ENCODE measurements at places on chromosomes 3 and 15.

DNA sequence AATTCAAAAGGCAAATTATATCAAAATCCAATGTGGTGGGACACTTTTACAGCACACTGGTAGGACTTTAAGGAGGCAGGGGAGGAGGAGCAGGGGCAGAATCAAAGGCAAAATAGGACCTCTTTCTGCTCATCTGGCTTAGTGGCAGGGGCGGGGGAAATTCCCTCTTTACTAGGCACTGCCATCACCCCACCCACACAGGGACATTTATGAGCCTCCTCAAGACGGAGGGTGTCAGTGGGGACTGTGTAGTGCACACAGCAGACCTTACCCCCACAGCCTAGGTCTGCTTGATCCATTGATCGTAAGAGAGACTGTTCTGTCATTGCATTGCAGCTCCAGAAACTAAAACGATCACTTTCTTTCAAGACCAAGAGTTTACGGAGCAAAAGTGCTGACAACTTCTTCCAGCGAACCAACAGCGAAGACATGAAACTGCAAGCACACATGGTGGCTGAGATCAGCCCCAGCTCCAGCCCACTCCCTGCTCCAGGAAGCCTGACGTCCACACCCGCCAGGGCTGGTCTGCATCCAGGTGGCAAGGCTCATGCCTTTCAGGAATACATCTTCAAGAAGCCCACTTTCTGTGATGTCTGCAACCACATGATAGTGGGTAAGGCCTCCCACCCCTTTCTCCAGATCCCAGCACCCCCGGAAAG is 62.9 kb downstream of the STAC start:
- DNase-seq: no peak

GRCh38 chr15:52292780-52293392 is 2.7 kb downstream of the MYO5C start:
- DNase-seq: peak; percentile 75

DNA sequence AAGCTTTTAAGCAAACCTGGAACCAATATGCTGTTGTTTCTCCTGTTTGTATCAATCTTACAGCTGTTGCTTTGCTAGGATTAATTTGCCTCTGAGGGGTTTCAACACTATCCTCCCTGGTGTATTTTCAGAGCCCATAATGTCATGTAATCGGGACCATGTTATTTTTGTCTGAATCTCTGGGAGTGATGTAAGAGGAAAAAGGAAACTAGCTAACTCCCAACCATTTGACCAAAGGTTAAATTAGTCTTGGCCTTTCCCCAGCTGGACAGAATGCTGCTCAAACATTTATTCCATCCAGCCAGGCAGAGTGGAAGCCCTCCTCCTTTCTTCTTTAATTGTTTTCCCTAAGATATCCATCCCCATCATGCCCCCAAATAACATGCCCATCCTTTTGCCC is 142.2 kb downstream of the ALDH1A2 start:
- no peak for DNase-seq

GRCh38 chr15:20355256-20355868 is 186.2 kb downstream of the GOLGA6L6 start:
- no peak for DNase-seq

DNA sequence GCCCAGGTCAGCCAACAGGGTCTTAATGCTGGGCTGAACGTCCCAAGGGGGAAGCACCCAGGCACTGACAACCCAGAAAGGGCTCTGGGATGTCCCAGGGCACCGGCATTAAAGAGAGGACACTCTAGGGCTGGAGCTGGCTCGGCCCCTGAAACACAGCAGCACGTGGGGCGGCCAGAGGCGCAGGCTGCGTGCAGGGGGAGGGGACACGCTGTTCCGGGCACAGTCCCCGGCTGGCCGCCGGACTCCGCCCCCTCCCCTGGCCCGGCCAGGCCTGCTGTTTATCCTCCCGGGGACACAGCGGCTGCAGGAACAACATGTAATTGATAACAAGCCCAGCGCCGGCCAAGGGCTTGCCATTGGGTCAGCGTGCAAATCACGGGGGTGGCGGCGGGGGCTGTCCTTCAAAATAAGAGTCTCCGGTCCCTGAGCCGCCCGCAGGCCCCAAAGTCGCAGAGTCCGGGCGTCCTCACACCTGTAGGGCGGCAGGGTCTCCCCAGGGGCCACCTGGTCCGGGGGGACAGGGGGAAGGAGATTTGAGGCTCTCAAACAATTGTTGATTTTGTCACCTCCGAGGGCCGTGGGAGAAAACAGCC is 1.3 kb downstream of the KLF15 start:
- peak; percentile 71 for DNase-seq

GRCh38 chr3:62601238-62602070 is 228.1 kb upstream of the FEZF2 start:
- DNase-seq: peak; percentile 56

DNA sequence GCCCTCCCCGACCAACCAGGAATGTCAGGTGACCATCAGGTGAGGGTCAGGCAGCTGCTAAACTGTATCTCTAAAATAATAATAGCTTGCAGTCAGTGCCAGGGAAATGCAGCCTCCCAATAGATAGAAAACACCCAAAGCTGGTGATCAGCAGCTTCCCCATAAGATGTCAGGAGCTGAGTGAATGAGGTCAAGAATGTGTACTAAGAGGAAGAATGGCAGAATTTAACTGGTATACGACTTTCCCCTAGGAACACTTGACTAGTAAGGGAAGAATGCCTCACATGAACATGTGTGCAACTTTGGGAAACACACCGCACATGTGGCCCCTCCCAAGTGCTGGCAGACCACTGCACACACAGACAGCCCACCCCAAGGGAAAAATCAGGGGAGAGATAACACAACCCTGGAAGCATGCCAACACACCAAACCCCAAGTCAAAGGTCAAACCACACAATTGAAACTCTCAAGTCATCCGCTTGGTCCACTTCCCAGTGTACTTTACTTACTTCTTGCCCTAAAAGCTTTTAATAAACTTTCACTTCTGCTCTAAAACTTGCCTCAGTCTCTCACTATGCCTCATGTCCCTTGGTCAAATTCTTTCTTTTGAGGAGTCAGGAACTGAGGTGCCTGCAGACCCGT is 806.5 kb downstream of the OTOL1 start:
- no peak for DNase-seq

GRCh38 chr15:43955140-43955539 is 128.3 kb downstream of the WDR76 start:
- DNase-seq: no peak

DNA sequence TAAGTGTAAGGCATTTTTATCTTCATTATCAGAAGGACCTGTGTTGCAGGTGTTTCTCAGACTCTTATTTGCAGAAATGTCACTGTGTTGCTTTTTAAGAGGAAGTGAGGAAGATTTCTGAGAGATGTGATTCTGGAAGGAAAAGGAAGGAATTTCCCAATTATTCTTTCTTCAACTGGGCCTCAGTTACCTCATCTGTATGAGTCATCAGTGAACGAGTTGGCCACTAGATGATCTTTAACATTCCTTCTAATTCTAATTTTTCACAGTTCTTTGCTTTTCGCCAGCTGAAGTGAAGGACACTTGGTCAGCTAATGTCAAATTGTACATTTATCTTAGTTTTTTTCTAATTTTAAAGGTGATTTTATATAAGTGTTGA is 28.9 kb downstream of the CLEC3B start:
- no peak for DNase-seq

DNA sequence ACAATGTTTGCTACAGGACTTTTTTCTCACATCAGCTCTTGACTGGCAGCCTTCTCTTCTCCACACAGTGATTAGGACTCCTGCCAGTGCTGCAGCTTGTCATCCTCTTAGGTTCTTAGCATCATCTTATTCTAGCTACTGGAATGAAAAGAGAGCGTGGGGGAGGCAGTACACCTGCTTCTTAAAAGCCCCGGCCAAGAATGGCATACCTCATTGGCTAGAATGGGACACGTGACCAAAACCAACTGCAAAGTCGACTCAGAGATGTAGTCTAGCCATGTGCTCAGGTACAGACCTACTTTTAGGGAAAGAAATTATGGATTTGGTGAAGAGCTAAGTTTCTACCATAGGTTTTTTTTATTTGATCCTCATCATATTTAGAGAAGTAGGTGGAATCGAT is 44.1 kb downstream of the RARB start:
- DNase-seq: no peak

- DNase-seq: no peak
Observed at GRCh38 chr3:31166249-31166885, 271.9 kb upstream of the GADL1 start.

GRCh38 chr3:70963431-70964275 is 619.9 kb downstream of the FOXP1 start:
- no peak for DNase-seq
